ENCODE measurements at places on chromosomes 7 and 10. TPM values are rescaled to one million over a fixed set of nuclear protein-coding genes. Genes with fewer than 3 reads are reported as not detected.

DNA sequence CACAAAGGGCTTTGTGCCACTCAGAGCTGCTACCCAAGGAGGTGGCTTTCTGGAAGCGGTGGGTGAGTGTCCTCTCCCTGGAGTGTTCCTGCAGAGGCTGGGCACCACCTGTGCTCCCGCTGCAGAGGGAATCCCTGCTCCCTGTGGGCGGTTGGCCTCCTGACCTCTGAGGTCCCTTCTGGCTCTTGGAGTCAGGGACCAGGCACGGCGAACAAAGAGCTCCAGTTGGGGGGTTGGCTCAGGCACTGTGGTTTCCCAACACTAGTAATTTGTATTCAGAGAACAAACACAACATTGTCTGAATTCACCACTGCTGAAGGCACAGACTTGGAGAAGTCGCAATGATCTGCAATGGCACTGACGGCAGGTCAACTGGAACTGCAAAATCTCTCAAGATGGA lies 328.9 kb downstream of the PRPF18 start:
- DNase-seq, result peak; percentile 44

DNA sequence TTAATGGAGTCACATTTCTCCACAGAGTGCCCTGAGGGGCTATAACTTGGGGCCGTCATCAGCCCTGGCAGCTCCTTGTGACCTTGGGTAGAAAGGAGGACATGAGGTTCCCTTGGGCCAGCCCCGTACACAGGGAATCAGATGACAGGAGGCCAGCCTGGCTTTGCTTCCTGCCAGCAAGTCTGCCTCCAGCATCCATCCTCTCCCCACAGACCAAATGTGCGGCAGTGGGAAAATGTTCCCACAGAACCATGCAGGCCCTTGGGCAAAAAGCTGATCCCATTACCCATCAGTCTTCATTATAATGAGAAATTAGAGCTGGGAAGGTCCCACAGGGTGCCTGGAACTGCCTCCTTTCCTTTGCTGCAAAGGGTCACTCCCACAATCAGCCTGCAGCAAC lies 908.3 kb downstream of the GRID1 start:
- no peak for DNase-seq

DNA sequence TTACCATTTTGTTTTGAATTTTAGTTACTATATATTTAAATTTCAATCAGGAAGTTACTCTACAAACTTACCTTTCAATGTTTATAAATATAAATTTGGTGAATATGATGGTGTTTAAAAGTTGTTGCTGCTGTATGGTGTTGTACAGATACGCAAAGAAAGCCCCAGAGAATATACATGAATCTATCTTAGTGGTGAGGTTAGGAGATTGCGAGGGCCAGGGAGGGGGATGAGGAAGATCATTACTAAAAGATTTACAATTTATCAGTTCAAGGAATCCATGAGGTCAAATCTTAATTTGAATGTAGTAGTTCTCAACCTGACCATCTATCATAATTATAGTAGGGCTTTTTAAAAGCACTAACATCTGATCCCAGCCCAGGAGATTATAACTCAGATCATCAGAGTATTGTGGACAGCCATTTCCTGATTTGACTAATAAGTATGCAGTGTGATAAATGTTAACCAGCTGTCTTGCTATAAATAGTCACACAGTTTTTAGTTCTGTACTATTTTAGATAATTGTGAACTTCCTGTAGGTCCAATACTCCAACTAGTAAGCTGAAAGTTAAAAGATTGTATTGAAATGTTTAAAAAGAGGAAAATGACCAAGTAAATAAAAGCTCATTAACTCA lies 23.6 kb downstream of the FAM3C start:
- DNase-seq, result no peak

SPDYE2 gene
- not detected for total RNA-seq

- no peak for DNase-seq
Measured at GRCh38 chr10:32692174-32692573, 246.2 kb downstream of the CCDC7 start.

UNCX gene
- total RNA-seq, result not detected

PSAP gene
- total RNA-seq, result 482 TPM

DNA sequence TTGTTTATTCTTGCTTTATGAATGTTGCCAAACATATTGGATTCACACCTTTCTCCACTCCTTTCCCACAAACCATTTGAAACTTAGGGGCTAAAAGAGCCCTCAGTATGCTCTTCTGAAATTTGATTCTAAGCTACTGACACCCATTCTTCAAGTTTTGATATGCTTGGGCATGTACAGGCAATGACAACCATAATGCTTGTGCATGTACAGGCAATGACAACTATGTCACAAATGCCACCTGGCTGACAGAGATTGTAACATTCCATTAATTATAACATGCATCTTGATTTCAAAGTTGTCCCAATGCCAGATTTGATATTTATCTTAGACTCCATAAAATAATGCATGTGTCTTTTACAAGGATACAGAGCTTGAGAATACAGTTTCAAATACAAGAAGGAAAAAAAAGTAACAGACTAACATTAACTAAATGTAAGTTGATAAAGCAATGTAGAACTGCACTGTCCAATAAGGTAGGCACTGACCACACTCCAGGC lies 17.5 kb upstream of the CDK1 start:
- DNase-seq, result no peak

TMEM184A gene
- total RNA-seq, result not detected

DNAJC12 gene
- 4.5 TPM for total RNA-seq

- DNase-seq, result no peak
Measured at GRCh38 chr10:97444212-97444611, 1.6 kb downstream of the EXOSC1 start.

DNA sequence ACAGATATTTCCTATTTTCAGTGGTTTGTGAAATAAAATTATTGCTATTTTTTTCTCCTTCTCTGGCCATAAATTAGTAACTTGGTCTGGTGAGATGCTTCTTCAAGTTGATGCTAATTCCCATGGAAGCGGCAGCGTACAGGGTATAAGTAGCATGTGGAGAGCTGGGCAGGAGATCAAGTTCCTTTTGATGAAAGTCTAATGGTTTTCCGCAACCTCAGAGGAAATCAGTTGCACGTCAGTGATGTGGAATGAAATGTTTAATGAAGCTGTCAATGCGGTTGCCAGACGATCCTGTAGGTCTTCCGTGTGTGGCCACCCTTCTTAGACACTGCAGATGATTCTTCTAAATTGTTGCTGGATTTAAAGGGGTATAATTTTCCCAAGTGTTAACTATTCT lies 236.4 kb upstream of the GRM3 start:
- DNase-seq, result no peak

DNA sequence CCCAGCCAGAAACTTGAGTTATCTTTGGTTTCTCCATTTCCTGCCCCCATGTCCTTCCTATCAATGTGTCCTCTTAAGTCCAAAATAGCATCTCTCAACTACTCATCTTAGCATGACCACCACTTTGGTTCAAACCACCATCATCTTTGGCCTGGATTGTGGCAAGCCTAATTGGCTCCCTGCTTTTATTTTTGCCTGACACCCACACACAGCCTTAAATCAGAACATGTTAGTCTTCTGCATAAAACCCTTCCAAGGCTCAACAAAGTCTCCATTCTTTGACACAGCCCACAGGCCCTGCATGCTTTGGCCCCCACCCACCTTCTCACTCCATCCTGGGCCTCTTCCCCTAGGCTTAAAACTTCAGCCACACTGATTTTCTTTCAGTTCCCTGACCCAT lies 2.0 kb upstream of the TSPAN14 start:
- DNase-seq, result no peak
